ENCODE measurements at places on chromosomes 16 and 17. TPM values are rescaled to one million over a fixed set of nuclear protein-coding genes. Genes with fewer than 3 reads are reported as not detected.

The SDR42E2 gene
- not detected for total RNA-seq

The MT4 gene
- not detected for total RNA-seq

DNA sequence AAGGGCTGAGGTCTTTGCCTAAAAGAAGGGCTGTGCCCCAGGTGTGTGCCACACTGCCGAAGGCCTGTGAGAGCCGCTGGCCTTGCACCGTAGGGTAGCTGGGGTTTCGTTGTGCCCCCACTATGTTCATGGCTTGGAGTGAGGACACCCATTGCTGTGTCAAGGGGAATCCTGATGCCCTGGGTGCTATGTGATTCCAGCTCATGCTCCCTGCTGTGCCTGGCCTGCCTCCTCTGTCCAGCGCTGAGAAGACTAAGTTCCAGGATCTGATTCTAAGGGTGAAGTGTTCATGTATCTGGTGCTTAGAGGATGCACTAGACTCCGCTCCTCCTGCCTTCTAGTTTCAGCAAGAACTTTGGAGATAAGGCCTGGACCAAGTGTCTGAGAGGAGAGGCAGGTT is 47.4 kb downstream of the SREBF1 start:
- DNase-seq: no peak

GRCh38 chr17:47895347-47895855 is 635 bp upstream of the SP2 start:
- DNase-seq: no peak

DNA sequence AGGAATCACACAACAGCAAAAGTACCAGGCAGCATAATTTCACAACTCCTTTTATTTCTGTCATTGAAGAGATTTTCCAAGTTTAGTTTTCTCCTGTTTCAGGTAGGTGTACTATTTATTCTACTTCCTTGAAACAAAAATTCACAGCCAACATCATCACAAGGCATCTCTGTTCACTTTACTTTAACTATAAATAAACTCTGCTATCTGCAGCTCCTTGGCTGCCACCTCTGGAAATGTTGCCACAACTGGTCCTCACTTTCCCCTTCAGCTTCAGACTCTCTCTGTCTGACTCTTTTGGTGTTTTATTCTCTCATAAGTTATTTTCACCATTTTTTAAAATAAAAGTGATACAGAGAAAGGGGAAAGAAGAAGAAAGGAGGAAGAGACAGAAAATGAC is 27.9 kb upstream of the KIF2B start:
- DNase-seq: no peak

GRCh38 chr17:16583781-16584180 is 14.8 kb upstream of the ZNF287 start:
- no peak for DNase-seq

DNA sequence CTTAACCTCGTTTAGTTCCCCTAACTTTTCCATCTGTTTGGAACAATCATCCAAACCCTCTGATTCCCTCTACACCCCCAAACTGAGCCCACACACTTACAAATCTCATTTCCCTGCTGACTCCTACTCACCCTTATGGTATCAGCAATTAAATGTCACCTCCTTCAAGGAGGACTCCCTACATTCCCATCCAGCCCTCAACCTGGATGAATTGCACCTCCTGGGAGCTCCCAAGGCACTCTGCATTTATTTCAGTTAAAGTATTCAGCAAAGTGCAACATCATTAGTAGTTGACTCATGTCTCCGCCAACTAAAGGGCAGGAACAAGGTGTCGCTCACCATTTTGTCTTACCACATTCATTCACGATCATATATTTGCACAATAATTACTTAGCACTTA is 353.5 kb downstream of the TMEM114 start:
- DNase-seq: no peak

DNA sequence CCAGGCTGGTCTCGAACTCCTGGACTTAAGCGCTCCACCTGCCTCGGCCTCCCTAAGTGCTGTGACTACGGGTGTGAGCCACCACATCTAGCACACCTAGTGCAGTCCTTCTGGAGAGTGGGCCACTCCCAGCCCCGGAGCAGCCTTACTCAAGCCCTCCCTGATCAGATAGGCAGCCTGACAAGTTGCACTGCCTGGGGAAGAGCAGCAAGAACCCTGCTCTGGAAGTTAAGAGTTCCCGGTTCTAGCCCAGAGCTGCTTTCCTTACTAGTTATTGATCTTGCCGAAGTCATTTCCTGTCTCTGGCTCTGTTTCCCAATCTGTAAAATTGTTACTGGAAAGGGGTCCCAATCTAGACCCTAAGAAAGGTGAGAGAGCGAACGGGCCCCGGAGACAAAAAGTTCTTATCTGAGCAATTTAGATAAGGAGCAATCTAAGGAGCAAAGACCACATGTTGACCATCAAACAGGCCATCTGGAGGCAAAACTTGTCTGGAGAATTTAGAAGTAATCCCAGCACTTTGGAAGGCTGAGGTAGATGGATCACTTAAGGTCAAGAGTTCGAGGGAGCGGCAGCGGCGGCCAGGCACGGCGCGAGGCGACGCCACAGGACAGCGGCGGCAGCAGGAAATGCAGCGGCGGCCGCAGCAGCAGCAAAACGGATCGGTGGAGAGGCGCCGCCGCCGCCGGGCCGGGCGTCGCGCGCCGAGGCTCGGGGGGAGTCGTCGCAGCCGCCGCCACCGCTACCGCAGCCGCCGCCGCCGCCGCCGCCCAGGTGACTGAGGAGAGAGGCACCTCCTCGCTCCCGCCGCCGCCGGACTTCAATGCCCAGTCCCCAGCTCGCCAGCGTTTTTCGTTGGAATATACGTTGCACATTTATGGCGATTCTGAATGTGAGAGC is 4.3 kb upstream of the NAGLU start:
- DNase-seq: peak; percentile 32

- no peak for DNase-seq
Measured at GRCh38 chr17:44827863-44828262, 2.2 kb downstream of the GJC1 start.

DNA sequence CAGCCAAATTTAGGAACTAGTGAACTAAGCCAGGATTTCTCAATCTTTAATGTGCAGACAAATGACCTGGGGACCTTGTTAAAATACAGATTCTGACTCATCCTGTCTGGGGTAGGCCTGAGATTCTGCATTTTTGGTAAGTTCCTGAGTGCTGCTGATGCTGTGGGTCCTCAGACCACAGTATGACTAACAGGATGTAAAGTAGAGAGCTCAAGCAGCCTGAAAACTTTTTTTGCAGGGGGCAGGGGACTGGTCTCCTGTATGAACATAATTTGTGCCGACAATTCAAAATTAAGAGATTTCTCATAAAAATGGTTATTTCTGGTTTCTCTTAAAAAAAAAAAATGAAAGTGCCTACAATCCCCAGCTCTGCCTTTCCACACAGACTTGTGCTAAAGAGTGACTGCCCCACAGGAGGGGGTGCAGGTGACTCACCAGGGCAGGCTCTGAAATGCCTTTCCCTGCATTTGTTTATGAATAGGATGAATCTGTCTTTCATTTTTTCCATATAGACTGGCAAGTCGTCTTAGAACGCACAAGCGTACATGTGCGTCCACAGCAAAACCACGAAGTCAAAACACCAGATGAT is 271.5 kb downstream of the PHKB start:
- DNase-seq: no peak

DNA sequence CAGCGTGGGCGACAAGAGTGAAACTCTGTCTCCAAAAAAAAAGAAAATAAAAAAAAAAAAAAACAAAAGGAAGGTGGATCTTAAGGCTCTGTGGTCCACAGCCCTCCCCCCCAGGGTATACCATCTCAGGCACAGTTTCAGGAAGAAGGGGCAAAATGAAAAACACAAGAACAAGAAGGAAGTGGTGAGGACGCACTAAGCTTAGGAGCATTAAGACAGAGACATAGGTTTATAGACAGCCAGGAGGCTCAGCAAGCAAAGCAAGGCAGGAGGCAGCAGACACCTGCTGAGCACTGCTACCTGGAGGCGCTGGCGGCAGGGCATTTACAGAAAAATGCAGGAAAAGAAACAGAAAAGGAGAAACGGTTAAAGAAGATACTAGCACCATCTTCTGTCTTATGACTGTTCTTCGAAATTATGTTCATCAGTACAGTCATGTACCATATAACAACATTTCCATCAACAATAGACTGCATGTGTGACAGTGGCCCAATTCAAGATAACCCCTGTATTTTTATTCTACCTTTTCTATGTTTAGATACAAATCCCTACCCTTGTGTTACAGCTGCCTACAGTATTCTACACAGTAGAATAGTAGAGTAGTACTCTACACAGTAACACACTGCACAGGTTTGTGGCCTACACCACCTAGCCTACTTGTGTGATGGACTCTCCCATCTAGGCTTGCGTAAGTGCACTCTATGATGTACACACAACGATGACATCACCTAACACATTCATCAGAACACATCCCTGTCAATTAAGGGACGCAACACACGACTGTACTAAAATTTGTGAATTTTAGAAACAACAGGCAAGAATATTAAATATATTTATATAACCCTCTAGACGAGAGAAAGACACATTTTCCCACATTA is 62.5 kb downstream of the XPO6 start:
- DNase-seq: no peak

DNA sequence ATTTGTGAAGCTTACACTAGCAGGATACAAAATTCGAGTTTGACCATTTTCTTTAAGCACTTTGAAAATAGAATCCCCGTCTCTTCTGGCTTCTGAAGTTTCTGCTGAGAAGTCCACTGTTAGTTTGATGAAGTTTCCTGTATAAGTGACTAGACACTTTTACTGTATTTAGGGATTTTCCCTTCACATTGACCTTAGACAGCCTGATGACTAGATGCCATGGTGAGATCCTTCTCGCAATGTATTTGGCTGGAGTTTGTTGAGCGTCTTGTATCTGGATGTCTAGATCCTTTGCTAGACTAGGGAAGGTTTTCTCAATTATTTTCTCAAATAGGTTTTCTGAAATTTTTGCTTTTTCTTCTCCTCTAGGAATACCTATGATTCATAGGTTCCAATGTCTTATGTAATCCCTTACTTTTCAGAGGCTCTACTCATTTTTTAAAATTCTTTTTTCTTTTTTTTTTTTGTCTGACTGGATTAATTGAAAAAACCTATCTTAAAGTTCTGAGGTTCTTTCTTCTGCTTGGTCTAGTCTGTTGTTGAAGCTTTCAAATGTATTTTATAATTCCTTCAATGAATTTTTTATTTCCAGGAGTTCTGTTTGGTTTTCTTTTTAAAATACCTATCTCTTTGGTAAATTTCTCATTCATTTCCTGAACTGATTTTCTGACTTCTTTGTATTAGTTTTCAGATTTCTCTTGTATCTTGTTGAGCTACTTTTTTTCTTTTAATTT is 63.7 kb upstream of the ABCC11 start:
- DNase-seq: no peak

DNA sequence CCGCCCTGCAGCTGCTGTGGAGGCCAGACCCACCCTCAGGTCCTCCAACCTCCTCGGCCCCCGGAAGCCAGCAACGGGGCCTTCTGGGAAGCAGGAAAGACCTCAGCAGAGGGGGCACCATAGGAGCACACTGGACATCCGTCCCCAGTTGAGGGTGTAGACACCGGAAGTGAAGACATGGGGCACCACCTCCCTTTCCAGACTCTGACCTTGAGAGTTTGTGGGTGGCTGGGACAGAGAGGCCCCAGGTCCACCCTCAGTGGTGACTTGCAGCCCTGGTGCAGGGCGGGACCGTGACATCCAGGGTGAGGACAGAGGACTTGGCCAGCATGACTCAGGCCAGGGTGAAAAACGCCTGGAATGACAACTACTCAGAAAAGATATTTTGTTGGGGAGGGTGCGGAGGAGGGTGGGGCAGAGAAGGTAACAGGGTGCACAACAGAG is 19.9 kb downstream of the CEP295NL start:
- no peak for DNase-seq

DNA sequence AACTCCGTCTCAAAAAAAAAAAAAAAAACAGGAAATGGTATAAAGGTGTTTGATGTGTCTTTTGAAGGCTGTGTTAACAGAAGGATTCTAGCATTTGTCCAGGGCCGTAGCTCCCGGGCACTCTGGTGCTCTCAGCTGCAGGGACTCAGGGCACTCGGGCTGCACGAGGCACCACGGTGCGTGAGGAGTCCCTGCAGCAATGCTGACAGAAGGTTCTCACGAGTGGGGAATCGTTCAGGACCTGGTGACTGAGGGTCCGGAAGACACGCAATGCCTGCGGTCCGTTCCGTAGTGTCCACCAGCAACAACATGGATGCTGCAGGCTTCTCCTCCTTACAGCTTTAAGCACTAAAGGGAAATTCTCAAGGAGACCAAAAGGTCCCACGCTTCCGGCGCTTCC is 12.6 kb upstream of the FAAP100 start:
- no peak for DNase-seq

- no peak for DNase-seq
Measured at GRCh38 chr17:32970281-32970680, 21.4 kb upstream of the SPACA3 start.

DNA sequence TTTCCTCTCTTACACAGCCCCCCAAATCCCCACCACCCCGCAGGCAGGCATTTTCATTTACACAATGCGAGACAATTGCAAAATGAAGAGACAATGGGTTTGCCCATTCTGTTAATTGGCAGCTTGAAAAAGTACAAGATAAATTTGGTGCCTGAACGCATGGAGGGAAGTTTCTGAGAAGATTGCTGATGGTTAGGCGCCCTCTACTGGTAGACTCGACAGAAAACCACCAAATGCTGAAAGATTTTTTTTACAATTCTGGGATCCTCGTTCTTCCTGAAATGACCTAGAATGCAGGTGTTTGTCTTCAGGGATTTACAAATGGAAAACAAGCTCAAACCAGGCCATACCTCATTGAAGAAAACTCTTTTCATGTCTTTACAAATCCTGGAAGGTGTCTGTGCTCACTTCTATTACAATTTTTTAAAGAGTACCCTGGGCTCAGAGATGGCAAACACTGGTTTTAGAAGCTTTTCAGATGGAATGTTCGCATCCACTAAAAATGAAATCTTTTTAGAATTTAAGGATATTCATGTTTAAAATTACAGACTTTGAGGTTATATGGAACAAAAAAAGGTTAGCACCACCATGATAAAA is 338.5 kb downstream of the PMP22 start:
- peak; percentile 34 for DNase-seq

GRCh38 chr16:12027558-12028287 is 51.2 kb downstream of the SNX29 start:
- DNase-seq: no peak

Measured in activated T-cell treated with anti-CD3 and anti-CD28 coated beads, Interleukin-2, amount 50 U/mL, for 4 hours (primary cell).